ENCODE measurements at places on chromosomes 2 and 18.

GRCh38 chr2:98205889-98206288 is 118.9 kb downstream of the VWA3B start:
- no peak for DNase-seq

GRCh38 chr2:158889135-158889853 is 79.1 kb upstream of the TANC1 start:
- DNase-seq, result no peak

DNA sequence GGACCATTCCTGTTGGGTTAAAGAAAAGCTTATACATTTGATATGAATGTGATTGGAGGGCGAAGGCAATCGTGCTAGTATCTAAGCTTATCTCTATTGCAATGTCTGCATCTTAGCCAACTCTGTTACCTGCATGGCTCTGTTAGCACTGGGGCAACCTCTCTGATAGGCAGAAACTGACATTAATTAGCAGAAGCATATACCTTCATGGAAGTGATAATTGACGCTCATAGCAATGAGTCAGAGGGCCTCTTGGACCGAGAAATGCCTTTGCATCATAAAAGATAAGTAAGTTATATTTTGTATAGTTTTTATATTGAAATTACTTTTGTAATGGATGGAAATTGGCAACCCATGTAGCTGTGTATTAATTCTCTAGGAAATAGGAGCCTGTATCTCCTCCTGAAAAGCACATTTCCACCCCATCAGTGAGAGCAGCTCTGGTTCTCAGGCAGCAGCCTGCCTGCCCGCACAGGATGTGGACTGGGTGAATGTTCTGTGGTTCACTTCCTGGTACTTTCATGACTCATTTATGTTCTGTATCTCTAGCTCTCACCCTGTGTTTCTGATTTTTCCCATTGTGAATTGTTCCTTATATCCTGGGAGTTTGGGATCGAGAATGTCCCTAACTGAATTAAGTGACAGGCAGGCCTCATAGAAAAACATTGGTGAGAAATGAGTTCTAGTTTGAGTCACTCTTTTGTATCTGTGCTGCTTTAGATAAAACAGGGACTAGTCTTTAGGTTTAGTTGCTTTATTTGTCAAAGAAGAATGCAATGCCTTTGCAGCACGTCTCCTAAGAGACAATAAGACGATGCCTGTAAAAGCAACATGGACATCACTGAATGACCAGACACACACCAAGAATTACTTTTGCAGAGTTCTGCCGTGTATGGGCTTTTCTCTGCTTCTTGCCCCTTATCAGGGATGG is 344.9 kb downstream of the DCDC2C start:
- DNase-seq, result no peak

DNA sequence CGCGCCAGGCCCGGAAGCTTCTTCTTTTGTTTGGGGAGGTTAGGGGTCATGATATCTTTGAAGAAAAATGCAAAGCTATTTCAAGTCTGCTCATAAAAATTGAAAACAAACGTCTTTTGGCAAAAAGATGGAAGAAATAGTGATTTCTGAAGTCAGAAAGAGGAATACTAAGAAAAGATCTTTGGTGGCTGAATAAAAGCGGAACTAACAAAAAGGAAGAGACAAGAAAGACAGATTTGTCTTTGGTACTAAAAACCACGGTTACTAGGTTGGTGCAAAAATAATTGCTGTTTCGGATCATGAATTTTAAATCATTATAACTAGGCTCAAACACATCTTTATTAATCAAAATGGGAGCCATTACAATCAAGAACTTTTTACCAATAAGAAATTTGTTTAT is 164.6 kb upstream of the TRIB2 start:
- no peak for DNase-seq

DNA sequence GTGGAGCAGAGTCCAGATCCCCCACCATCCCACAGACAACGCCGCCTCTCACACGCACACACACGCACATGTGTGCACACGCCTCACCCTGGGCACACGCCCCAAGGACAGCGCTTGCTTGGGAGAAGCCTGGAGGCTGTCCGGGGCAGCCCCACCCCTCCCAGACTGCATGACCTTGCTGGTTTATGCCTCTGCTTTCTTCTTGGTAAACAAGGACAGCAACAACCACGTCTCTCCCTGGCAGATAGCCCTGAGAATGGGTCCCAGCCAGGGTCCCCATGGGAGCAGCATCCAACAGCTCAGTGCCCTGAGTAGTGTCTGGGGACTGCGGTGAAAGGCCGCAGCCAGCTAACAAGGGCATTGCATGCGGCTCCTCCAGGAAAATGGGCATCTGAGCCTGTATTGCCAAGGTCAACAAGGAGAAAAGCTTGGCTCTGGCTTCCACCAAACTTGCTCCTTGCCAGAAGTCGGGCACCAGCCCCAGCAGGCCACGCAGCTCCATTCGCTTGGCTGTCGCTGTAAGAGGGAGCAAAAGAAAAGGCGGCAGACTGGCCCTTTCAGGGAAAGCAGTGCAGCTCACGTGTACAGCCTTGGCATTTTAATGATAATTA is 234.6 kb downstream of the EIPR1 start:
- no peak for DNase-seq

DNA sequence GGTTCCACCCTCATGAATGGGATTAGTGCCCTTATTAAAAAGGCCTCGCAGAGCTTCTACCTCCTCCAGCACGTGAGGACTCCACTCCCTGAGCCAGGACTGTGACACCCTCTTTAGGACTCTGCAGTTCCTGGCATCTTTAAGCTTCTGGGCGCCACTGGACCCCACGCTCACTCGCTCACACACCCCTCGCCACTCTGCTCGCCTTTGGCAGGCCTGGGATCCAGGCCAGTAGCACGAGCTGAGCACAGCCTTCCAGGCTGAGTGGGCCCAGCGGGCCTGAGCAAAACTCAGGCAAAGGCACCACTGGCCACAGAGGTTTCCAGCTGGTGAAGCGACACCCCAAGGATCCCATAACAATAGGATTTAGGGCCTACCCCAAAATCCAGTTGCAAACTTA is 107.9 kb upstream of the GPC1 start:
- no peak for DNase-seq

DNA sequence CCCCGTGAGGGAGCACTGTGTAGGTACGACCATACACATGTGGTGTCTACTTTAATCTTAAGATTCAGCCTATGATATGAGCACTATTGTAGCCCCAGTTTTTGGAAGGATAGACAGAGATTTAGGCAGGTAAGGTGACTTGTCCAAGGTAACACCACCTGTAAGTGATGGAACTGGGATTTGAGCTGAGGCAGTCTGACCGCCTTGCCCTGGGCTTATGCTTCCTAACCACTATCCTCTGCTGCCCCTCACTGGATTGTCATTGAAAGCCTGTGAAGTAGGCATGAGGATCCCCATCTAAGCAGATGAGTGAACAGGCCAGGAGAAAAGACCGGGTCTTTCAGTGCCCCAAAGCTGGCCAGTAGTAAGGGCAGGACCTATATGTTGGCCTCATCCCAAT is 343.8 kb downstream of the CYRIA start:
- no peak for DNase-seq

GRCh38 chr2:107785756-107786155 is 40.9 kb upstream of the RGPD4 start:
- no peak for DNase-seq

GRCh38 chr2:172642301-172643020 is 86.6 kb downstream of the PDK1 start:
- DNase-seq, result no peak

DNA sequence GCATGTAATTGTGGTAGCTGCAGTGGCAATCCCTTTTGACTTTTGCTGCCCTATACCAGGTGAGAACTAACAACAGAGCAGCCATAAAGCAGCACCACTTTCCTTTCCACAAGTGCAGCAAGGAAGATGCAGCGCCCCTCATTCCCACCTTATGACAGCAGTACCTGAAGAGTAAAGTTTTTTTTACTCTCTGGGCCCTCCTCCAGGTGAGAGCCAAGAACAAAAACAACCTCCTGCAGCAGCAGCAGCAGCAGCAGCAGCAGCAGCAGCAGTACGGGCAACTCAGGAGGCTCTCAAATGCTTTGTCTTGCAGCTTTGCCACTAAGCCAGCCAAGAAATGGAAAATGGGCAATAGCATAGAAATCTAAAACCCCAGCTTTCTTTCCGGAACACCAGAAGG is 397.5 kb downstream of the FIGN start:
- no peak for DNase-seq

DNA sequence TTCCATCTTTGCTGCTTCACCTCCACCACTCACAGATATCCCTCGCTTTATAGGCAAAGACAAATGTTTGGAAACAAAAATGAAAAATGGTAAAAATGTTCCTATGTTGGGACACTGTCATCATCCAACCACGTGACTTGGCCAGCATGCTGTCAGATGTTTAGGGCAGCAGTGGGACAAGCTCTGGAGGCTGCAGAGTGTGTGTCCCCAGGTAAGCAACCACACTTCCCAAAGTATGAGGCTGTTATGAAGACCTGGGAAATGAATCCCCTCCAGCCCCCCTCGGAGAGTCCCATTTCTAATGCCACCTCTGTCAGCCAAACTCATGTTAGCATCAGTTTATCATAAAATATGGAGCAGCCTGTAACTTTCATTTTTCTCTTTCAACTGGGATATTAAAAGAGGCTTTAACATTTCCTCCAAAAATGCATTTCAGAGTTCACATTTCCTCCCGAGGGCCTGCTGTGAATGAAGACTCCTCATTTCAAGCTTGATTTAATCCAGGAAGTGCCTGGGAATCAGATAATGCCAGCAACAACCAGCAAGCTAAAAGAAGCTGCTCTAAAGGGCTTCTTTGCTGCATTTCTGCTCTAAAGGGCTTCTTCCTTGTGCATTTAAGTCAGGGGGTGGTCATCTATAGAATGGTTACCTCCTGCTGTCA is 66.2 kb downstream of the APOB start:
- DNase-seq, result no peak

DNA sequence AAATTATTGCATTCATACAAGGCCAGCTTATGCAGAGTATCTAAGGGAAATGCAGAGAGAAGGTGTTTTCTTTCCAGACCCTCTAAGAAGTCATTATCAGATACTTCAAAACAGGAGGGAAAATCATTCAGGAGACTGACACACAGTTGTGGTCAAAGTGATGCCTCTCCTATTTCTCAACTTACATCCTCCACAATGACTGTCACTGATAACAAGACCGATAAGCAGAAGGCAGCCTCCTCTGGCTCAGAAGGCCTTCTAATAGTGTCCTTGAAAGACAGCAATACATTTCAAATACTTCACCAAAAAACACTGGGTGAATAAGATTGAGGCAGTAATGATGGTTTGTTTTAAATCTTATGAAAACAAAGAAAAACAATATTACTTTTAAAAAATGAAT is 199.7 kb downstream of the PIEZO2 start:
- no peak for DNase-seq

GRCh38 chr2:41879235-41879916 is 168.4 kb upstream of the PKDCC start:
- no peak for DNase-seq

DNA sequence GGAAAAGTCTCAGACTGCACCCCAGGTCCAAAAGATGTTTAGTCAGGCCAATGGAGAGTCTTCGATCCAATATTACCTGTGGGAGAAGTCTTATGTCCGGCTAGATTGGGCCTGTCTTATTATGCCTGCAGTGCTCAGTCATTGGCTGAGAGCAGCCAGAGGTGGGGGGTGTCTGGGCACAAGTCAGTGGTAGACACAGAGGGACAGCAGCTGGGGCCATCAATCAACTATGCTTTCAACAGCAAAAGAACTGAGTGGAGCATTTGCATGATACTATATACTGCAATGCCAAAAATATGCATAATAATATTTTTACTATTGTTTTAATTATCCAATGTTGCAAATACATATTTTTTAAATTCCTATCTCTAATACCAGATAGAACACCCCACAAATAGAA is 298.6 kb upstream of the CDH20 start:
- no peak for DNase-seq

GRCh38 chr2:217223222-217223930 is 363.5 kb upstream of the TNP1 start:
- no peak for DNase-seq

DNA sequence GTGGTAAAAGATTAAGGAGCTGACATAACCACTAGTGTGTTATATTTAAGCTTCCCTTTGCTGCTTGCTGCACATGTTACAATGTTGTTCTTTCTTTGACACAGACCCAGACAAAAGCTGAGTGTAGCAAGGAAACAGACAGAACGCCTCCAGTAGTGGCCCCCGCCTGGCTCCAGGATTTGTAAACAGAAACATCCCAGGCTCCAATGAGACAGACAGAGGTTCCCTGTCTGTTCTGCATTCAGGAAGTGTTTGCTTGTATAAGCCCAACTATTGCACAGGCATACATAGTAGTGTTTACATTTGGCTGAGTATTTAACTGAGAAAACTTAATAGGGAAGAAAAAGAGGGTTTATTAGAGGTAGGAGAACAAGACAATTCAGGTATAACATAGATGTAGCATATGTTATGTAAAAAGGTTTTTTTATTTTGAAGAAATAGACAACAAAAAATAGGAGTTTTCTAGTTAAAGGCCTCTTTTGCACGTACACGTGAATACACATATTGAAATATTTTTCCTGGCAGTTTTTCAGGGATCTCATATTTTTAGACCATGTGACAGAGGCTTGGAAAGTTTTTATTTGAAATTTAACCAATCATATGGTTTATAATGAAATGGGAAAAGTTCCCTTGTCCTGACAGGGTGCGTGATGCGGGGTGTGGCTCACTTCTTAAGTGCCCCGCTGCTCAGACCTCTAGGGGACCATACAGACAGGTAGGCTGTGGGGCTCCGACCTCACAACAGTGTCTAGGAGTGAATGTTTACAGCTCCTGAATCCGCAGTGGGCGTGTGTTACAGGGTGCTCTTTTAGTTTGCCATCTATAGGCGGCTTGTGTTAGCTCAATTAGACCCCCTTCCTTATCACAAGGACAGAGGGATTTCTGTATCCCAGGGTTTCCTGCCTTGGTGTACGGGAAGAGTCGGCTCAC is 118.4 kb downstream of the BMPR2 start:
- DNase-seq, result peak; percentile 71

GRCh38 chr2:28658369-28658768 is 93.3 kb upstream of the PPP1CB start:
- no peak for DNase-seq

DNA sequence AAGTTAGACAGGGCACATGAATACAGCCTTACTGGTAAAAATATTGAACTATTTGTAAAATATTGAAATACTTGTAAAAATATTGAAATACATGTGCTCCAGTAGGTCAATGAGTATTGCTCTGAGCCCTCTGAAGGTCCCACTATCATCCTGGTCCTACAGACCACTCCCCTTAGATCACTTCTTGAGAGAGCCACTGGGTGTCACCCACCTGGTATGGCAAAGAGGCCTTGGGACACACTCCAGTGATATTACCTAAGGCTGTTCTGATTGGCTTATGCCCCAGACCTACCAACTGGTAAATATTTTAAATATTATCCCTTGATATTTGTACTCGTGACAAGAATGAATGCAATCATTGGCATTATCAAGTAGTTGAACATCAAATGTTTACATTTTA is 5.0 kb downstream of the THSD7B start:
- DNase-seq, result no peak

DNA sequence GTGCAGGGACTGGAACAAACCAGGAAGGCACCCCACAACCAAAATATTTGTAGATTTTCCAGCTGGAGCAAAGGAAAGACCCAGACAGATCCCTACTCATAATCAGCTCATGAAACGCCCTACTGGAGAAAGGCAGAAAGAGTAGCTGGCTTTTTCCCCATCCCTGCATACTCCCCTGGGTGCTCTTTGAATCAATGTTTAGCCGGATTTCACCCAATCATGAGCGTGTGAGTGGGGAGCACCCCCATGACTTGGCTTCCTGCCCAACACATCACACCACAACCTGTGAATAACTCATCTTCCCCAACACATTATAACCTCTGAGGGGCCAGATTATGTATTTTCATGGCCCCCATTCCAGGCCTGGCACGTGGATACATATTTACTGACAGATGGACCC is 35.1 kb upstream of the SLC14A1 start:
- no peak for DNase-seq

GRCh38 chr18:21928925-21929324 is 188.3 kb downstream of the MIB1 start:
- DNase-seq, result no peak

Measured in NCI-H2081 (cell line).